ENCODE measurements at places on chromosomes 7 and 10.

DNA sequence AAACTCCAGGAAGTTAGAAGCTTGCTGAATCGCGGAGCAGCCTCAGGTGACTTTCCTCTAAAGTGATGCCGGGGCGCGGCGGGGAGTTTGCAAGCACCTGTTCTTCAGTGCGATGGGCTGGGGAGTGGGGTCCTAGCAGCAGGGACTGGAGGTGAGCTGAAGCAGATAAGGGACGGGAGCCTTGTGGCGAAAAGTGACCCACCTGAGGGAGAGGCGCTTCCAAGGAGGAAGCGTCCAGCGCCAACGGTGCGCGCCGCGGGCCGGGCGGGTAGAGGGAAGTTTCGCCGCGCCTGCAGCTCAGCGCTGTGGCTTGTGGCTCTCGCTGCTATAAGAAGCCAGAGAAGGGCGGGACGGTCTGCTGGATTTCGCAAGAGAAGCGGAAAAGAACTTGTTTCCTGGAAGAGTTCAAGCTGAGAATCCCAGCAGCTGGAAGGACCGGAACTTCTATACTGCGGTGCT, at the start of gene STEAP4:
Gene STEAP4, minus strand, starts transcription at position 305 of the 459 bp plus-strand sequence. CDS start 22,625 bp downstream, outside the sequence.
- DNase-seq, result no peak

- DNase-seq, result no peak
Measured at GRCh38 chr10:129879655-129880054, 84.4 kb downstream of the EBF3 start.

GRCh38 chr7:118250860-118251494, 26.5 kb downstream of the ANKRD7 start:
- DNase-seq, result no peak

DNA sequence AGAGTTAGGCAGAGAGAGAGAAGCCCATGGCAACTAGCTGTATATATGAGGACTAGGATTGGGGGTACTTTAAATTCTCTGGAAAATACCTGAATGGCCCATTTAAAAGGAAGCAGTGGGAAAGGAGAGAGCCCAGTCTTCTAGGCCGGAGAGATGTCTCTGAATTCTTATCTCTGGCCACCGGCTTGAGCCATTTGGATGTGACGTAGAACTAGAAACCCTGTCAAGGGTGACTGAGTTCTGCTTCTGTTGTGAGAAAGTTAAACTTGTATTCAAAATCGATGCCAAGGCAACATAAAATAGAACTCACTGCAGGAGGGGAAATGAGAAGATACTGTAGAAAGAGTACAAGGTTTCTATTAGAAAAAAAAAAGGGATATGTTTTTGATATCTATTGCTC, 6.3 kb upstream of the GSTK1 start:
- no peak for DNase-seq

- DNase-seq, result no peak
Measured at GRCh38 chr7:106870983-106871410, 5.9 kb downstream of the PIK3CG start.

GRCh38 chr7:100352984-100353684, 4.8 kb upstream of the PILRB start:
- DNase-seq, result no peak

- DNase-seq, result no peak
Measured at GRCh38 chr10:48461623-48462481, 143.0 kb downstream of the ARHGAP22 start.

GRCh38 chr7:47066976-47067614, 514.8 kb downstream of the TNS3 start:
- no peak for DNase-seq

- DNase-seq, result no peak
Measured at GRCh38 chr10:88017781-88018180, 154.4 kb downstream of the PTEN start.

- DNase-seq, result no peak
Measured at GRCh38 chr7:1103009-1103788, 15.3 kb downstream of the GPER1 start.

DNA sequence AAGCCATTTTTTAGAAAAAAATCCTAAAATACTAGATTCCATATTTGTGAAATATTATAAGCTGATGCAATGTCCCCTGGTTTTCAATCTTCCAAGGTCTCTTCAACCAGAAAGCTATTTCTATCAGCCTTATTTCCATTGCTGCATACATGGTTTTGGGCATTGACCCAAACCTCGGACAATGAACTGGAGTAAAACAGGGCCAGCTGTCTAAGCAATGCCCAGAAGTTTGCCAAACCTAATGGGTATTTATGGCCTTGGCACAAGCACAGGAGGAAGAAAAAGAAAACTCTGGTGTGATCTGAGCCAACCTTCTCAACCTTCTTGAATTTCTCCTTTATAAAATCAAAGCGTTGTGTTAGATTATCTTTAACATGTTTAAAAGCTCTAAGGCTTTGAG, 402.3 kb downstream of the DNAJB9 start:
- no peak for DNase-seq
